NCI-H2081 treated with DMSO at 0.1 percent for 48 hours (cell line): ENCODE measurements at places on chromosomes 12 and 14.

- no peak for DNase-seq
These were observed 1.5 kb downstream of the RASAL1 start for GRCh38 chr12:113134071-113134470.

DNA sequence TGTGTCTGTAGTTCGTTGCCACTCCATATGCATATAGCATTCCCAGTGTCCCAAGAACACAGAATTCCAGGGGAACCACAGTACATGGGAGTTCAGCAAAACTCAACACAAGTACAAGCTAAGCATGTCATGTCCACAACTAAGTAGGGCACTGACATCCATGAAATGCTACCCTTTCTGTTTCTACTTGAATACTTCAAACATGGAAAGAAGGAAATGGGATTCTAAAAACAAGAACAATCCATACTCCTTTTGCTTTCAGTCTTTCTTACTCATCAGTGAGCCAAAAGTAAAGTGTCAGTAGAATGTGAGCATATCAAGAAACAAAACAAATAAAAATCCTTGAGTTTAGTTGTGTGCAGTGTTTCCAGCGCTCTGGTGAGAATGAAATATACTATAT is 36.0 kb upstream of the COCH start:
- DNase-seq = no peak

- DNase-seq = no peak
These were observed 14.1 kb upstream of the AMN1 start for GRCh38 chr12:31742891-31743290.

- DNase-seq = no peak
These were observed 13.3 kb upstream of the MAP3K9 start for GRCh38 chr14:70822530-70823185.

- DNase-seq = no peak
These were observed 15.2 kb downstream of the RASSF3 start for GRCh38 chr12:64625243-64626077.

- no peak for DNase-seq
These were observed 815.7 kb downstream of the NRXN3 start for GRCh38 chr14:78985668-78986381.

DNA sequence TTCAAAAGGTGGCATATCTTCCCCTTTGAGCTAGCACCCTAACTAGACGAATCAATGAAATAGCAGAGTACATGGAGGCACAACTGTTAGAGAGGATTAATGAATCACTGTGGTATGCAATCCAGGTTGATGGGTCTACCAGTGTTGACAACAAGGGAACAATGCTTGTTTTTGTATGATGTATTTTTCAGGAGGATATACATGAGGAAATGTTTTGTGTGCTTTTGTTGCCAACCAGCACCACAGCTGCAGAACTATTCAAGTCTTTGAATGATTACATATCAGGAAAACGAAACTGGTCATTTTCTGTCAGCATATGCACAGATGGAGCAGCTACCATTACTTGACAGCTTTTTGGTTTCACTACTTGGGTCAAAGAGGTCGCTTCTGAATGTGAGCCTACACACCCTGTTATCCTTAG is 142.6 kb downstream of the GPHN start:
- no peak for DNase-seq

DNA sequence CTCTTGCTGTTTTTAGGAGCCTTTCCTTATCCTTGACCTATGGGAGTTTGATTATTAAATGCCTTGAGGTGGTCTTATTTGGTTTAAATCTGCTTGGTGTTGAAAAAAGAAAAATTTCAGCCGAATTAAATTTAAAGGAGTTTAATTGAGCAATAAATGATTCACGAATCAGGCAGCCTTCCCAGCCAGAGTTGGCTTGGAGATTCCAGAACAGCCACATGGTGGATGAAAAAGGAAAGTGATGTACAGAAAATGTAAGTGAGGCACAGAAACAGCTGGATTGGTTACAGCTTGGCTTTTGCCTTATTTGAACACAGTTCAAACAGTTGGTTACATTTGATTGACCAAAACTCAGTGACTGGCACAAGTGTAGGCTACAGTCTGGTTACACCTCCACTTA is 69.7 kb downstream of the WASHC3 start:
- DNase-seq = no peak

GRCh38 chr12:66763467-66763866 is 84.6 kb upstream of the GRIP1 start:
- DNase-seq = peak; percentile 70

DNA sequence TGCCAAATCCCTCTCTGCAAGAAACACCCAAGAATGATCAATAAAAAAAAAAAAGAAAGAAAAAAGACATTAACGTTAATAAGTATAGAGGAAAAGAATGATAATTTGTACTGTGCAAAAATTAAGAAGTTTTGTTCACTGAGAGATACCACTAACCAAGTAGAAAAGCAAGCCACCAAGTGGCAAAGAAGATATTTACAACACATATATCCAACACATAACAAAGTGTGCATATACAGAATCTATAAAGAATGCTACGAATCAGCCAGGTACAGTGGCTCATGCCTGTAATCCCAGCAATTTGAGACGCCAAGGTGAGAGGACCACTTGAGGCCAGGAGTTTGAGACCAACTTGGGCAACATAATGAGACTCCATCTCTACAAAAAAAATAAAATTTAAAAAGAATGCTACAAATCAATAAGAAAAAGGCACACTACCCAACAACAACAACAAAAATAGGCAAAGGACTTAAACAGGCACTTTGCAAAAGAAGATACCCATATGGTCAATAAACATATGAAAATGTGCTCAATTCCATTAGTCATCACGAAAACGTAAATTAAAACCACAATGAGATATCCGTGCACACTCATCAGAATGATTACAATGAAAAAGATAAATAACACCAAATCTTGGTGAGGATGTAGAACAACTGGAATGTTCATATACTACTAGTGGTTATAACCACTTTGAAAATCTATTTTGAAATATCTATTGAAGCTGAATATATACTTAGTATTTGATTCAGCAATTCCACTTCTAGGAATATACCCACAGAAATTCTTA is 19.8 kb downstream of the GALNT4 start:
- DNase-seq = no peak

DNA sequence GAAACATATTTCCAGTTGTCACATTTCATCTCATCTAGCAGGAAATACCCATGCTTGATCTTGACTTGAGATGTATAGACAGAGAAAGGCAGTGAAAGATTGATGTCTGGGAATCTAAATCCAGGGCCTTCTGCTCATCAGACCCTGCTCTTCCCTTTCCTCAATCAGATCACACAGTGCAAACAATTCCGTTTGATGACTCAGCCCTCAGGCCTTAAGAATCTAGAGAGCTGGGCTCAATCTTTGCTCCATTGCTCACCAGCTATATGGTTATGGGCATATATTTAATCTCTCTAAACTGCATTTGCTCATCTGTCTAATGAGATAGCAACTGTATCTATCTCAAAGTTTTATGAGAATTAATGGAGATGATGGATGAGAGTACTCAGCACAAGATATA is 201.8 kb upstream of the CCDC196 start:
- no peak for DNase-seq

- no peak for DNase-seq
These were observed 7.6 kb upstream of the FLVCR2 start for GRCh38 chr14:75570797-75571196.

DNA sequence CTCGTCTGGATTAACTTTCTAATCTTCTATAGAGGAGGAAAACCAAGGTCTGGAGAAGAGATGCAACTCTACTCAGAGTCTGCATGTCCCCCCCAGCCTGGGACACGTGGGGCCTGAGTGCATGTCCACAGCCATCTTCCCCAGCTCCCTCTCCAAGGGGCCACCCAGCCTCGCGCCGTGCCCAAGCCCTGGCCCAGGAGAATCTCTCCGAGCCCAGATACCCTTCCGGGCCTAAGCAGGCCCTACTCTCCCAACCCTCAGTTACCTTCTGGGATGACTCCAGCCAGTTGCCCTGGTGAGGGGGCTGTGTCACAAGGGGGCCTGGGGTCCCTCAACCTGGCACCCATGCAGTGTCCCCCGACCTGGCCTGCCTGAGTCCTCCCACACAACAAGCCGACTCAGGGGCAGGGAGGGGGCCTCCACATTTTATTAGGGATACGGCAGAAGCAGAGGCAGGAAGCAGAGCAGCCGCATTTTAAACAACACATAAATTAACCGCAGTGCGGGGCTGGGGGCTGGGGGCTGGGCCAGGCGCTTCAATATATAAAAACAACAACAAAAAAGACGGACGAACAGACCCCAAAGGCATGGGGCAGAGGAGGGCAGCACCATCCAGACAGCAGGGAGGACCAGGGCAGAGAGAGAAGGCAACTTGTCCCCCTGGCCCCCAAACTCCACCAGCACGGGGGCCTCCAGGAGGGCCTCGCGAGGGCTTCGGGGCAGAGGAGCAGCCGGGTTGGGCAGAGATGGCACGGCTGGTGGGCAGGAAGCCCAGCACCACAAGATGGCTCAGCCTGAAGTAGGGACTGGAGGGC is 37.3 kb downstream of the NCKAP5L start:
- DNase-seq = no peak

DNA sequence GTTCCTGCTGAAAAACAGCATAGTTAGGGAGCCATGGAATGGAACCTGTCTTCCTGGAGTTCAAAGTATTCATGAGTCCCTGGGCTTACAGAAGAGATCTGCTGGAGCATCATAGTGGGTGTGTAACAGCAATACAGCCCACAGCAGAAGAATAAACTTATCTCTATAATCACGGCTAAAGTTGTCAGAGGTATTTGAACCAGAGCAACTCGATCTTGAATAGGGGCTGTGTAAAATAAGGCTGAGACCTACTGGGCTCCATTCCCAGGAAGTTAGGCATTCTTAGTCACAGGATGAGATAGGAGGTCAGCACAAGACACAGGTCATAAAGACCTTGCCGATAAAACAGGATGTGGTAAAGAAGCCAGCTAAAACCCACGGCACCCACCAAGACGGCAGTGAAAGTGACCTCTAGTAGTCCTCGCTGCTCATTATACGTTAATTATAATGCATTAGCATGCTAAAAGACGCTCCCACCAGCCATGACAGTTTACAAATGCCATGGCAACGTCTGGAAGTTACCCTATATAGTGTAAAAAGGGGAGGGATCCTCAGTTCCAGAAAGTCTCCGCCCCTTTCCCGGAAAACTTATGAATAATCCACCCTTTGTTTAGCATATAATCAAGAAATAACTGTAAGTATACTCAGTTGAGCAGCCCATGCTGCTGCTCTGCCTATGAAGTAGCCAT is 223.4 kb downstream of the PCNX1 start:
- no peak for DNase-seq

DNA sequence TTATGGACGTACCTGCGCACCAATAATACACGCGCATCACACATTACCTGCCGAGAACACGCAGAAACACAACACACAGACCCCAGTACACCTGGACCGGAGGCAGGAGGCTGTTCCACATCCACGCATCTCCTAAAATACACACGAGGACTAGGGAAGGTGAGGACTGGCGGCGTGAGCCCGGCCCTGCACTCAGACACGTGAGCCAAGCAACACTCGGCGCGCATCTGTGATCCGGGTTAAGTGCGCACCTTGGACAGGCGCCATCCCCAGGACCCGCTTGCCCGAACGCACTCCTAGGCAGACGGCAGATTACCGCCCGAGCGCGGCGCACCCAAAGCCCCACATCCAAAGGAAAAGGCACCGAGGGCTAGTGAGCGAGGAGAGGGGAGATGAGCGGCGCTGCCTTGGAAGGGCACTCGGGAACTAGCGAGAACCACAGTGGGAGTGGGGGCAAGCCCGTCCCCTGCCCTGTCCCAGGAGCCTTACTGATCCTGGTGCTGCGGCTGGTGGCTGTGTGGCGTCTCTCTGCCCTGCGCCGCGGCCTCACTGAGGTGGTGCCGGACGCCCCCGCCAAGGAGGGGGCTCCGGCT is 417 bp downstream of the GLS2 start:
- no peak for DNase-seq

DNA sequence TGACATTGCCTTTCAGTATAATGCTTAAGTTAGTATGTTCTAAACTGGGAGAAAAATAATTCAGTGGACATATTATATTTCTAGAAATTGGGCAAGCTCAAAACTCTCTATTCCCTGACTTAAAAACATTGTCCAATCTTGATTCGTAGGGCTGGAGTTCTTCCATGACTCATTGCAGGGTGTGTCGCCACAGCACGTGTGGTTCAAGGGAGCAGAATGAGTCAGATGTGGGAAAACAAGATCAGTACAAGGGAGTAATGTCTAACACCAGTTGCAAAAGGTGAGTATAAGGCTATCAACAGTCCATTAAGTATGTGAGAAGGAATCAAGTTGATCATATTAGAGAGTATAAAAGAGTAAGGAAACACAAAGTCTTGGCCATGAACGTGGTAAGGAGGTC is 887.0 kb downstream of the TMTC2 start:
- DNase-seq = no peak

- no peak for DNase-seq
These were observed 197.4 kb upstream of the PRMT8 start for GRCh38 chr12:3293446-3294161.

DNA sequence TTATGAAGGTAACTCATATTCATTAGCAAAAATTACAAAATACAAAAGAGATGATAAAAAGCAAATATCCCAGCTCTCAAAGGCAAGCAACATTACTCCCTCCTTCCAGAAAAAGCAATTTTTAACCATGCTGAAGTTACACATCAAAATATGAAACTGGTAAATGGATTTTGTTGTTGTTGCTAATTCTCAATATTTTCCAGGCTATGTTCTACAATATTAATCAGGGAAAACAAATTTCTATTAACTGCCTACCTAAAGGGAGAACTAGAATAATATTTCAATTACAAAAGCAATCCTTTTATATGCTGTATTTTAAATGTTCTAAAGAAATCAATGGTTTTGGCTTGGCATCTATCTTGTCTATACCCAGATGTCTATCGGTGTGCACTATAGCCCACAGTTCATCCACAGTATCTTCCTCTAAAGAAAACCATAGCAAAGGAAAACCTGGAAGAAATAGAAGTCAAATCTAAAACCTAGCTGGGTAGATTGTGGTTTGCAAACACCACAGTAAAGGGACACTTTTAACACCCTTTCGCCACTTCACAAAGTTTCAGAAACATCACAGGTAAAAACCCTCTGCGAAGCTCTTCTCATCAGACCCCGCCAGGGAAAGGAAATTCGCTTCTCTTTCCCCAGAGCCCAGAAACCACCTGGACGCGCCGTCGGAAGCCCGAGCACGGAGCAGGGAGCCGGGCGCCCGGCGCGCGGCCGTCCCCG is 32.0 kb downstream of the TC2N start:
- DNase-seq = no peak

GRCh38 chr12:51005671-51006070 is 20.5 kb downstream of the SLC11A2 start:
- DNase-seq = no peak

DNA sequence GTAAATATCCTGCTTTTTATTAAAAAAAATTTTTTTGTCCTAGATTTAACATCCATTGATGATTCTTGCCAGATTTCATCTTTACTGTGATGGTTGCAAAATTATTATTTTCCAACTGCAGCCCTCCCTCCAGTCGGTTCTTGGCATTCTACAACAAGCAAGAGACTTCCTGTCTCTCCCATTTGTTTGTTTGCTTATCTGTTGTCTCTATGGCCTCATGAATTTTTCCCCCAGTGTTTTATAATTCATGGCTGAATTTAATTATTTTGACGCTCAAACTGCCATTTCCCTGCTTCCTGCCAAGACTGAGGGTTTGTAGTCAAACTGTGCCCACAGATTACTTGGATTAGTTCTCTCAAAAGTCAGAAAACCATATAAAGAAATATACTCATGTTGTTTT is 25.9 kb downstream of the CGRRF1 start:
- no peak for DNase-seq
